ENCODE measurements at places on chromosomes 7 and 10.

DNA sequence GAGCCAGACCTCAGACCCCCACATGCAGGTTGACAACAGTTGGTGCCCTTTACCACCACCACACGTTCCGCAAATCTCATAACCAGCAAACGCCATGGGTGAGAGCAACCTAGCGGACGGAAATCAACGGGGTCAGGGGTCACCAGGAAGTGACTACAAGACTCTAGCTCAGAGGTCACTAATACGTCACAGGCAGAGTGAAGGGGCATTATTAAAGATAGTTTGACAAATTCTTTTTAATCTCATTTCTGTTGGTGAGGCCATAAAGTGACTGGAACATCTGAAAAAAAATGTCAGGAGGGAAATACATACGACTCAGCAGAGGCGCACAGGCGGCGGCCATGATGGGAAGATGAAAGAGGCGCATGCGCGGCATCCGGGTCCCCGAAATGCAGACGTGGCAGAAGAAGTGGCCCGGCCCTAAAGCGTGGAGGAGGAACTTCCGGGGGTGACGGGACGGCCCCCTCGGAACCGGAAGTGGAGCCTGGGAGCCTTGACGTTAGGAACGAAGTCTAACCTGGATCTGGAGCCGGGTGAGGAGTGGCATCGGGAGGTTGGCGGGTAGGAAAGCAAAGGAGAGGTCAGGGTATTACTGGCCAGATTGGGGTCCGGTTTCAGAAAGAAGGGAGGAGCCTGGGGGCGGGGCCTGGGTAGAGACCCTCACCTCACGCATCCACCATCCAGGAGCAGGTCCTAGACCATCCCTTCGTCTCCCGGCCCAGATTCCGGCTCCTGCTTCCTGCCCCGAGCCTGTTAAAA lies at the start of gene SEC24C:
SEC24C (plus strand) TSS at position 468 of the 759 bp plus-strand sequence. CDS start 2,461 bp downstream, outside the sequence.
- DNase-seq, result peak; percentile 98

GRCh38 chr10:78377356-78377755 lies 343.7 kb downstream of the RPS24 start:
- DNase-seq, result no peak

DNA sequence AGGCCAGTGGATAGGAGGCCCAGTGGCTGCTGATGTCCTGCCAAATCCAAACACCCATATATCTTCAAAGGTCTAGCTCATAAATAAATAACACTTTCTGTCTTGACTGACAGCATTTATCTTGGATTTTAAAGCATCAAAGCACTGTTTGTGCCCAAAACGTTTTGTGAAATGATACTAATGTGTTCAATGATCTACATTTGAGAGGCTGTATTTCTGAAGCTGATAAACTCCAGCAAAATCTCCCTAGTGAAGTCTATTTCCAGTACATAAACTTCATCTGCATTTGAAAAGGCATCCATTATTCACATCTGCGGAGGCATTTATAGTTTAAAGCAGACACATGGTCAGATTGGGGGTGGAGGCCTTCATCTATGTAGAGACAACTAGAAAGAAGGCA lies 276.3 kb downstream of the HPSE2 start:
- DNase-seq, result no peak

DNA sequence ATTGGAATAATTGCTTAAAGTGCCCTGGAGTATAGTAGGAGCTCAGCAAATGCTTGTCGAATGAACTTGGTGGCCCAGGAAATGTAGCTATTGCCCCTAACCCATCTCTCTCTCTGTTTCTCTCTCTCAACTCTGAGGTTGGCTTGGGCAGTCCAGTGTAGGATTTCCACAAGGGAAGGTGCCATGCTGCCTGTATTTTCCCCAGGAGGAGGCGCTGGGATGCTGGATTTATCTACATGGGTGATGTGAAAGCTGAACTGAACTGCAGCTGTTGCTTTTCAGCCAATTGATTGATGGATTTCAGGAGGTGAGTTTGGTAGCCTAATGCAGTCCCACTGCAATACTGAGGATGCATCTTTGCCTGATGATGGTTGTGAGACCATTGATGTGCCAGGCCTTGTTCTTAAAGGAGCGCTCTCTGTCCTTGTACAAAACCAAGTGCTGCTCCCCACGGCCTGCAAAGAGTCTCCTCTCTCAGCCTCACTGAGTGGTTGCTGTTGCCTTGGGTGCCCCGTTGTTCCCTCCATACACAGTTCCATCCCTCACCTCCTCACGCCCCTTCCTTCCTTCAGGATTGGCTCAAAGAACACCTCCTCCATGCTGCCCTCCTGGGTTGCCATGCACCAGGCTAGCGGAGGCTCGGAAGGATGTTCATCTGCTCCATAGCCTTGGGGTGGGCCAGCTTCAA lies 200.6 kb downstream of the GLRX3 start:
- DNase-seq, result no peak

Data from mucosa of descending colon (tissue), 3 donors.